D721Med (cell line): ENCODE measurements at places on chromosomes 6 and 20.

GRCh38 chr20:53036992-53037391 is 64.8 kb downstream of the TSHZ2 start:
- no peak for DNase-seq

DNA sequence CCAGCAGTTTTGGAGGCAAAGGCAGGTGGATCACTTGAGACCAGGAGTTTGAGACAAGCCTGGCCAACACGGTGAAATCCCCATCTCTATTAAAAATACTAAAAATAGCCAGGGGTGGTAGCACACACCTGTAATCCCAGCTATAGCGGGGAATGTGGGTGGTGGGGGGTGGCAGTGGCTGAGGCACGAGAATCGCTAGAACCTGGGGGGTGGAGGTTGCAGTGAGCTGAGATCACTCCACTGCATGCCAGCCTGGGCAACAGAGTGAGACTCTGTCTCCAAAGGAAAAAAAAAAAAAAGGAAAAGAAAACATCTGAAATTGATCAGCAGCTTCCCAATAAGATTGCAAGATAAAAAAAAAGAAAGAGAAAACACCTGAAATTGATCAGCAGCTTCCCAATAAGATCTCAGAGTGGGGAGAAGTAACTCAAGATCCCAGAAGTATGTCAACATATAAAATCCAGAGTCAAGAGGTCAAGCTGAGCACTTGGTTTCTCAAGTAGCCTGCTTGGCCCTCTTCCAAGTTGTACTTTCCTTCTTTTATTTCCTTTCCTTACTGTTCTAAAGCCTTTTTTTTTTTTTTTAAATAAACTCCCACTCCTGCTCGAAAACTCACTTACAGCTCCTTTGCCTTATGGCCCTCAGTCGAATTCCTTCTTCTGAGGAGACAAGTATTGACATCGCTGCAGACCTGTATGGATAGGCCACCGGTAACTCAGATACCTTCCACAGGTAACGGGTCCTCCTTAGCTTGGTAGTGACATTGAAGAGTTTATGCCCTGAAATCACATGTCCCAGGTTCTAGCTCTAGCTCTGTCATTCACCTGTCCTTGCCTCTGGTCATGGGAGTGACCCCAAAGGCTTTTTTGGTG is 368.5 kb upstream of the SYNCRIP start:
- no peak for DNase-seq

DNA sequence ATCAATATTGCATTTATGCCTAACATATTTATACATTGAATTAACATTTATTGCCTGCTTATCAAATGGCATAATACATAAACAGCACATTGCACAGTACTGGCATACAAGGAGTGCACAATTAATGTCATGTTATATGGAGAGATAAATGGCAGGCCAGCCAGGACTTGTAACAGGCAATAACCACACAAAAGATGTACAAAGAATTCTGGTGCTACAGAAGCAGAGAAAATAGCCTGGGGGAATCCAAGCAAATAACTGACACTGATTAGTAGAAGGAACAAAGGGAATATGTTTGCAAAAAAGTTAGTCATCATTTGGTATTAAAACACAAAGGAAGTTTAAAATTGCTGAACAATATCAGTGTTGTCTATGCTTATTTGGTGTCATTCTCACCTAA is 27.3 kb downstream of the COL21A1 start:
- DNase-seq = no peak

DNA sequence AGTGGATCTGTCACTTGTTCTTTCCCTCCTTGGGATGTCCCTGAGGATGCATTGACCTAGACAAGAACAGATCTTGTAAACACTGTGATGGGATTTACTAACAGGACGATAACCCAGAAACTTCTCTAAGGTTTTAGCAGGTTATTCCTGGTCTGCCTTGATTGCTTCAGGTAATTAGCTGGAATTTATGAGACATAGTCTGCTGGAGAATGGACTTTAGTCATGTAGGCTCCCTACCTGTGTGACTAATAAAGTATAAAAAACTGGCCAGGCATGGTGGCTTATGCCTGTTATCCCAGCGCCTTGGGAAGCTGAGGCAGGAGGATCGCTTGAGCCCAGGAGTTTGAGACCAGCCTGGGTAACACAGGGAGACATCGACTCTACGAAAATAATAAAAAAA is 96.1 kb downstream of the PAK5 start:
- no peak for DNase-seq

DNA sequence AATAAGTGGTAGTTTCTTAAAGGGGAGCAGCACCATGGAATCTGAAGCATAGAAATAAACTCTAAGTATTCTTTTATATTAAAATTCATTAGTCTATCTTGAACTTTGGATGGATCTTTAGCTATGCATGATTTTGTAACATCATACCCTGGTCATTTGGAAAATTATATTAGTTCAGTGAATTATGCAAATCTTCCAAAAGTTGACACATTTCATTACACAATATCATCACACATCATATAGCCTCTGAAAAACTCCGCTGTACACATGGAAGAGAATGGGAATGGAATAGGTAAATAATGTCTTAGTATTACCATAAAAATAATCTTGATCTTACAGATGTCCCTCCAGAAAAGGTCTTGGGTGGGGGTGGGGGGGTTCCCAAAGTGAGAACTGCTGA is 96.1 kb downstream of the ATXN1 start:
- no peak for DNase-seq

DNA sequence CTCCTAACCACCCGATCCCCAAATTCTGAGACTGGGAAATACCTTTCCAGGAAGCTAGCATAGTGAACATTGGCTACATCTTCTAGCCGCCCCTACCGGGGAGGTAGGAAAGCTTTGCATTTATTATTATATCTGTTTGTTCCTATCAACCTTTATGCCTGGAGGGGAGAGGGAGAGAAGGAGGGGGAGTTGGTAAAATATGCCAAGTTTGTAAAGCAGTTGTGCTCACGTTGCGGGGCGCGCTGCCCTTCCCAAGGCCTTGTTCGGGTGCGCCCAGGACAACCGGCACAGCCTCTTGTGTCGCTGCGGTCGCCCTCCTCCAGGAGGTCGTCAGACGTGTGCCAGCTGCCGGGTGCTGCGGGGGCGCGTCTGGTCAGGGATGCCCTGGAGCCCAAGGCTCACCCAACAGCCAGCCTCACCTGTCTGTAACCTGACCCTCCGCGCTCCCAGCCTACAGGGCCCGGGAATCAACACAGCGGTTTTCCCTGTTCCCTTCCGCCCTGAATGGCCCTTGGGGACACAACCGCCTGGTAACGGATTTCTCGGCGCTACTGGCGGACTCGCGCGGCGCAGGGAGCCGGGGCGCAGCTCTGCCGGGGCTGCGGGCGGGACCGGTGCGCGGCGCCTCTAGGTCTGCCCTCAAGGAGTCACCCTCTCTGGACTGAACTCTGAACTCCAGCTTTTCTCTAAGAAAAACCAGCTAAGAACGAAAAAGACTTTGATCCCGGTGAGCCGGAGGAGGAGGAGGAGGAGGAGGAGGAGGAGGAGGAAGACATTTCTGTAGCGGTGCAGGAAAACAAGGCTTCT is 1.1 kb upstream of the OVOL2 start:
- no peak for DNase-seq

GRCh38 chr6:170136541-170137175 is 154.2 kb downstream of the DLL1 start:
- no peak for DNase-seq

GRCh38 chr20:12773936-12774335 is 234.8 kb upstream of the SPTLC3 start:
- DNase-seq = no peak

GRCh38 chr6:15426395-15426794 is 180.5 kb downstream of the JARID2 start:
- no peak for DNase-seq

GRCh38 chr6:150967910-150968309 is 102.4 kb downstream of the MTHFD1L start:
- DNase-seq = no peak

- no peak for DNase-seq
Measured at GRCh38 chr20:60080401-60080800, 122.2 kb downstream of the CDH26 start.

- DNase-seq = no peak
Measured at GRCh38 chr6:69865126-69865525, 1.2 kb upstream of the COL19A1 start.

- no peak for DNase-seq
Measured at GRCh38 chr6:158266131-158266530, 46.1 kb upstream of the TULP4 start.

DNA sequence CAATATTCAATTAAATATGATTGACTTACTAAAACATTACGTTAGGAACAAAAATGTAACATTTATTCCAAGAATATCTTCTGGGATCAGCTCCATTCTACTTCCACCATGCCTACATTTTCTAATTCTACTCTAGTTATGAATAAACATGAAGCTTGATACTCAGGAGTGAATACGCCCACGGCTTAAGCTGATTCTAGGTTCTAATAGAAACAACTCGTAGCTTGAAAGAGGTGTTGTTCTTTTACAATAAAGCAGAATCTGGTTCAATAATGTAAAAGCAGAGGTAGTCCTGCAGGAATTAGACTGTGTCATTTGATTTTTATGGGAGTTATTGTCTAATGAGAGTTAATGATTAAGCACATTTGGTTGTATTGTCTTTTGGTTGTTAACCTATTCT is 107.3 kb upstream of the OLIG3 start:
- no peak for DNase-seq

- no peak for DNase-seq
Measured at GRCh38 chr6:125444006-125444923, 142.5 kb upstream of the HDDC2 start.

DNA sequence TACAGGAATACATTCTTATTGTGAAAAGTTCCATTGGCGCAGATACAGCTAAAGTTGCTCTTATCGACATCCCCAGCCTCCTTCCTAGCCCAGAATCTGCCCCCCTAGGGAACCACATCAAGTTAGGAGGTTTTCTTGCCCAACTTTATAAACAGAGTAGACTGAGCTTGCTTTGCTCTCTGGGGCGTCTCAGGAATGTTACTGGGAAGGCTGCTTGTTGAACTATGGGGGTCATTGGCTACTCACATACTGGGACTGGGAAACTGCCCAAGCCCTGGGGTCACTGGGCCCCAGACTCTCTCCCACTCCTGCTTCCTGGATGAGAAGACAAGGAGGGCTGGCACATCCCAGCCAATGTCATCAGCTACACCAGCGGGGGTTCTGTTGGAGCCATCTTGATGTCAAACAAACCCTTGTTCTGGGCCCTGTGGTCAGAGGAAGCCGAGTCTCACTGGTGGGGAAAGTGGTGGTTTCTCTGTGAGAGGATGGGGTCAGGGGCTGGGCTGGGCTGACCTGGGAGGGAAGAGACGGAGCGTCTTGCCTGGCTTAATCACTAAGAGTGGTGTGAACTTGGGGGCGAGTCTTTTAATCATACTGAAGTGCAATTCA is 26.0 kb downstream of the BPIFB4 start:
- no peak for DNase-seq

DNA sequence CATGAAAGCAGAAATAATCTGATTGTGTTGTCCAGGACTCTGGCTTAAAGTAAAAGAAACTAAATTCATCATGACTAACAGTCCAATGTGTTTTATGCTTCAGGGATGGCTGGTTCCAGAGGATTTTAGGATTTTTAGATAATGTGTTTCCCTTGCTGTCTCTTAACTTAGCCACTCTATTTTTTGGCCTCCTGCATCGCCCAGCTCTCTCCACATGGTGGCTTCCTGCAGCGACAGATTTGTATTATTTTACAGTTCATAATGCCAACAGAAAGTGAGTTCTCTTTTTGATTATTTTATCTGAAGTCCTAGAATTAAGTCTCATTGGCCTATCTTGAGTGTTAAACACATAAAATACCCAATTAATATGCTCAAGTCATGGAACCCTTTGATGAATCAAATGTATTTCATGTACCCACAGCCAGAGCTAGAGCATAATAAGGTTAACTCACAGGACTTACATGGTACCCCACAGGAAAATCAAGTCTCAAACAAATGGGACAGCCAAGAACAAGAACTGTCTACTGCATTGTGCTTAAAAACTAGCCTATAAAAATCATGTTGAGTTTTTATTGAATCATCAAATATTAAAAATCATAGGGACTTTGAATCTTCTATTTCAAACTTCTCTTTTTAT is 582.5 kb downstream of the DOK5 start:
- no peak for DNase-seq

DNA sequence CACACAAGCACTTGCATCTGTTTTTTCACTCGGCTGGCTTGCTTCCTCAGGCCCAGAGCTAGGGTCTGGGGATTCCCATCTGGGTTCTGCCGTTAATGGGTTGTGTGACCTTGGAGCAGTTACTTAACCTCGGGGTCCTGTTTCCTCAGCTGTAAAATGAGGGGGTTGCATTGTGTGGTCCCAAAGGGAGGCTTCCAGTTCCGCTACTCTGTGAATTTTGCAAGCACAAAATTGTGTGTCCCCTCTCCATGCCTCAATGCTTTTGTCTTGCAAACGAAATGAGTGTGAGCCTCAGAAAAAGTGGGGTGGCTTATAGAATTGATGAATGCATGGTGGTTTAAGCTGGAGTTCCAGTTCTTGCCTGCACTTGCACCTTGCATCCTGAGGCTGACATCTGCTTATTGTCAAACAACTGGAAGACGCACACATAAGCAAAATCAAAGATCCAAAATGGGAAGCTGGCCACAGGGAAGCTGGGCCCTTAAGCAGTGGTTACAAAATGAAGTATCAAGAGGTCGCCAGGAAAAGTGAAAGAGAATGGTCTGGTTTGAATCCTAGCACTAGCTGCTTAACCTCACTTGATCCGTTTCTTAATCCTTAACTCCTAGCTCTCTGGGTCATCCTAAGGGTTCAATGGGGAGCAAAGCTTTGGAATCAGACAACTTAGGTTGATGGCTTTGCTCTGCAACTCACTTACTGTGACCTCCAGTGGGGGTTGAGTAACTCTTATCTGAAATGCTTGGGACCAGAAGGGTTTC is 490.6 kb downstream of the DHX35 start:
- no peak for DNase-seq

DNA sequence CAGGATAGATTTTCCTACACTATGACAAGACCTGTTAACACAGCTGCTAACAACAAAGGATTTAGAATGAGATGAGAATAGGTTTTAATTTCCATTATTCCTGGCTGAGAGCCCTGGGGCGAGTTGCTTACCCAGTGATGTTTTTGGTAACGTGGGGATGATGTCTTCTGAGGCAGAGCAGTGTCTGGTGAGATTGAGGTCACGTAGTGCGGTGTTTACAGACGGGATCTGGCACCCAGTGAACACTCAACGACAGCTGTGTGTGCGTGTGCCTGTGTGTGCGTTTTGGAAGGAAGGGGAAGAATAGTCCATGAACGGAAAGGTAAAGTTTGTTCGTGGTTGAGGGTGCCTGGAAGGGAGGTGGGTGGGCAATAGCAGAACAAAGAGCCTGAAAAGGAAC is 384.7 kb downstream of the C6orf118 start:
- no peak for DNase-seq

DNA sequence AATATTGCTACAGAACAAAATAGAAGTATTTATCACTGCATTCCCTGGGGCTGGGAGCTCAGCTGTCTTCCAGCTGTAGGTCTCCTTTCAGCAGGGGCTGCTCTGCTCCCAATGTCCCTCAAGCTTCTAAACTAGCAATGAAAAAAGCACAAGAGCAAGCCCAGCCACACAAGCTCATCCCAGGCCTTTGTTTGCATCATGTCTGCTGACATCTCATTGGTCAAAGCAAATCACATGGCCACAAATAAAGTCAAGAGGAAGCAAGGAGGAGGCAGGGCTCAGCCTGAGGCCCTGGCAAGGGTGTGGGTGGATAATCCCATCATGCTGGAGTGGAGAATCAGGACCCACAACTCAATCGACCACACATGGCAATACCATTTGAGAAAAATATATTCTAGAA is 2.2 kb upstream of the BFSP1 start:
- no peak for DNase-seq
